ENCODE measurements at places on chromosomes 11 and 22.

GRCh38 chr11:955154-956063, 29.7 kb downstream of the AP2A2 start:
- no peak for DNase-seq

DNA sequence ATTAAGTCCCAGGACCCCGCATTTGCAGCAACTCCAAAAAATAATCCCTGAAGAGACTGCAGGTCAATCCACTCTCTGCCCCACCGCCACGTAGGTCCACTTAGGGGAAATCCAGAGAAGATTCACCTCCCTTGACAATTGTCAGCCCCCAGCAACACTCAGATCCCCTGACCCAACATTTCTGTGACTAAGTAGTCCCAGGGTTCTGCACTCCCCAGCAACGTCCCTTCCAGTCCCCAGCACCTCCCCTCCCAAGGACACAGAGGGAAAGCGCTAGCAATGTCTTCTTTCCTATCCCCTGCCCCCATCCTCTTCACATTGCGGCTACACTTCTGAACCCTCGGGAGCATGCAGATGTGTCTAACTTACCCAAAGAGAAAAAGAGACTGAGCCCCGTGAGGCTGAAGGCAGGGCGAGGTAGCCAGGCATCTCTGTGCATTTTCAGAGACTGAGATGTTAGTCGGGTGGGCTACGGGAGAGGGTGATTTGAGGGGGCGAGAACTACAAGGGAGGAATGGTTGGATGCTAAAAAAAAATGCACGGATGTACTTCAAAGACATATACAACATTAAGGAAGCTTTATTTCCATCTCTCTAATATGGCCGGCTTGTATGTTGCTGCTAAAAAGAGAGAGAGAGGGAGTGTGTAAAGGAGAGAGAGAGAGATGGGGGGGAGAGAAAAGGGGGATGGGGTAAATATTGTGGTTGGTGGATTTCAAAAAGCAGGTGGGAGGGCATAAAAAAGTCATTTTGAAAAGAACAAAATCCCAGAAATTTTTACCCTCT, at the start of gene SCN2B:
Gene SCN2B, minus strand, starts transcription at position 647 of the 785 bp plus-strand sequence. Its CDS starts 208 bp downstream, at position 439.
- no peak for DNase-seq

GRCh38 chr11:68194675-68195294, 18.3 kb downstream of the KMT5B start:
- DNase-seq = no peak

- no peak for DNase-seq
Measured at GRCh38 chr11:17976651-17977050, 36.2 kb downstream of the SERGEF start.

DNA sequence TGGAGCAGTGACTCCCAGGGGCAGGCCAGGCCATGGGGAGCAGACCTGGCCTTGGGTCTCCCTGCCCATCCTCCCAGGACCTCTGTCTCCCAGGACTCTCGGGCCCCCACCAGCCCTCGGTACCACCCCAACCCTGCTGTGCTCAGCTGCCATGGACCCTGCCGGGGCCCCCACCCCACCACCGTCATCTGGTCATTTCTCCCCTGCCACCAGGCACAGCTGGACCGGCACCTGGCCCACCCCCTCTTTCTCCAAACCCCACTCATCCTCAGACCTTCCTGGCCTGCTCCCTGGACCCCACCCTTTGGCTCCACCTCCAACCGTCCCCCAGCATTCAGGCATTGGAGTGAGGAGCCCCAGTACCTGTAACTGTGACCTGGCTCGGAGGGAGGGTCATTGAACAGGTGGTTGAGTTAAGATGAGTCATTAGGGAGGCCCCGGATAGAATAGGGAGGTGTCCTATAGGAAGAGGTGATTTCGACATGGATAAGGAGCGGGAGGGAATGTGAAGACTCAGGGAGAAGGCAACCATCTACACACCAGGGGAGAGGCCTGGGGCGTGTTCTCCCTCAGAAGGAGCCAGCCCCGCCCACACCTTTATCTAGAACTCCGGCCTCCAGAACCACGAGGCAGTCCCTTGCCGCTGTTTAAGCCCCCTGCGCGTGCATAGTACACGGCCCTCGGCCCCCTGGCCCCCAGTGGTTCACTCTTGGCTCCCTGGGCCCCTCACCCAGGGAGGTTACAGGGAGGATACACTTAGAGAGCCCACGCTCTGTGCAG, 1395.9 kb downstream of the BRD1 start:
- DNase-seq = no peak

DNA sequence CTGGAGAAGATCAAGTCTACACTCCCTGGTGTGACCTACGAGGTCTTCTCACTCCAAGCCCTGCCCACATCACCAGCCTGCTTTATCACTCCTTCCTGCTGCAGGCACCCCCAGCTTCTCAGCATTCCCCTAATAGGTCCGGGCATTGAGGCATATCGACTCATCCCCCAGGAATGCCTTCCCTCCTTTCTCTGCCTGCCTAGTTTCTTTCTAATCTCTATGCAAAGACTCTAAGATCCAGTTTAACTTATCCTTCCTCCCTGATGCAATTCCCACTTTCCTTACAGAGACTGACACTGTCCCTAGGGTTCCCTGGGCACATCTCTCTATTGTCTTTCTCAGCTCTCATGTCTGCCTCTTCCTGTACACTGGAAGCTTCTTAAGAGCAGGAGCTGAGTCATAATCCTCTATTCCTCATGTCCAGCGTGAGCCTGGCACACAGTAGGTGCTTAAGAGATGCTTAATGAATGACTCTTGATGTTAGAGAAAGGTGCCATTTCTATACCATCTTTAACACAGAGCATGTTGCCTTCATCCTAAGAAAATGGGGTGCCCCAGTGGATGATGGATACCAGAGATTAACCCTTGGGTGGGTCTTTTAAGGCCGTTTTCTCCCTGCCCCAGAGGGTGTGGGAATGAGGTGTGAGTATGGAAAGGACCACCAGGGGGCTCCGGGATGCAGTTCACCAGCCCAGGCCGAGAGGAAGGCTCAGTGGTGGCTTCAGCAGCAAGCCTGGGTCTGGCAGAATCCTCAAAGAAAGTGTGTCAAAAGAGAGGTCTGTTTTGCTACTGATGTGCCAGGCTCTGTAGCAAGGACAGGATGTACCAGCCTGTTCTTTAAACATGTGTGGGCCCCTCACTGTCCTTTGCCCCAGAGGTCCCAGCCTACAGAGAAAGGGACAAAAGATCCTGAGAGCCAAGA, 34.7 kb downstream of the PARVA start:
- peak; percentile 42 for DNase-seq

DNA sequence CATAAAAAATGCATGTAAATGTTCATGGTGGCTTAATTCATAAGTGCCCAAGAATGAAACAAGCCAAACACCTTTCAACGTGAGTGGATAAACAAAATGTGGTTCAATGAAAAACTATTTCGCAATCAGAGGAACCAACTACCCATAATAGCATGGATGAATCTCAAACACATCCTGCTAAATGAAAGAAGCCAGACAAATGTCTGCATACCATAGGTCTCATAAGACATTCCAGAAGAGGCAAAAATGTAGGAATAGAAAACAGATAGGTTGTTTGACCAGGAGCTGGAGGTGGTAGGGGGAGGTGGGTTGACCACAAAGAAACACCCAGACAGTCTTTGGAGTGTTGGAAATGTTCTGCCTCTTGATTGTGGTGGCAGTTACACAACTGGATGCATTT, 13.2 kb upstream of the OSBPL5 start:
- no peak for DNase-seq

GRCh38 chr11:35142481-35143075, 3.6 kb downstream of the CD44 start:
- DNase-seq = no peak

All from NCI-H345 (cell line).